ENCODE measurements at places on chromosomes 5 and 9.

GRCh38 chr5:119063579-119064379 lies 7.1 kb upstream of the DMXL1 start:
- no peak for DNase-seq

- DNase-seq: no peak
These were observed 280.4 kb downstream of the MEF2C start for GRCh38 chr5:88602584-88602983.

- DNase-seq: no peak
These were observed 57.7 kb upstream of the CTSL start for GRCh38 chr9:87668222-87668621.

- no peak for DNase-seq
These were observed 34.7 kb downstream of the ADAMTSL2 start for GRCh38 chr9:133569121-133569785.

- no peak for DNase-seq
These were observed 22.7 kb upstream of the CATSPER3 start for GRCh38 chr5:134945041-134945440.

- DNase-seq: no peak
These were observed 9.1 kb downstream of the TYRP1 start for GRCh38 chr9:12702160-12702758.

GRCh38 chr5:62084391-62084790 lies 221.6 kb upstream of the KIF2A start:
- no peak for DNase-seq

DNA sequence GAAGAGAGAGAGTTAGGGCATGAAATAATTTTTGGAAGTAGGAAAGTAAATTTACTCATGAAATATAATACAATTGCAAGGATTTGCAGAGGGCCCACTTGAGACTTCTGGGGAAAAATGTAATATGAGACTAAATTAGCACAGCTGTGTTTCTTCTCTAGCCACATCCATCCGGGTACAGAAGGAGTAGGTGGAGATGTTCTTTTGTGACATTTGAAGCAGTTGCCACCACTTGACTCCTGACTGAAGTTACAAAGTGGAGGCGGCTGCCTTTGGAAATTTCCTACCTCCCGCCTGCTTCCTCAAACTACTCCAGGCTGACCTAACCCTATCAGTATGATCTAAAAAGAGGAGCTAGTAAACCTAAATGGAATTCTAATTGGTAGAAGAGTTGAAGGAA lies 58.1 kb upstream of the SHISAL2B start:
- DNase-seq: no peak

- no peak for DNase-seq
These were observed 26.0 kb upstream of the GNA14 start for GRCh38 chr9:77673941-77674791.

DNA sequence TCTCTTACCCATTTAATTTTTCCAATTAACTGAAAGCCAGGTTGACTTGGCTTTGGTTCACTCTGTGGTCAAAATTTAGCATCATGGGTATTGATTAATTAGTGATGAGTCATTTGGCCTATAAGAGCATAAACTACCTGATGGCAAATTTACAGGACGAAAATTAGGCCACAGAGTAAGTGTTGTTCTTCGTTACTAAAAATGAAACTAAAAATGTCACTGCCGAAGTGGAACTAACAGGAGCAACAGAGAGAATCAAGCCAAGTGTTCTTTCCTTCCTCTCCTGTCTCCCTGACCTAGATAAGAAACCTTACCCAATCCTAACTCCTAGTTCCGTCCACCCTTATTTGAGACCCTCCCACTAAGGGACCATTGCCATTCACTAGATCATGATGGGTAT lies 176.9 kb downstream of the RAB3C start:
- peak; percentile 23 for DNase-seq

- no peak for DNase-seq
These were observed 345.9 kb upstream of the NUDT12 start for GRCh38 chr5:103908336-103909080.

- no peak for DNase-seq
These were observed 180.8 kb downstream of the CARTPT start for GRCh38 chr5:71899865-71900342.

DNA sequence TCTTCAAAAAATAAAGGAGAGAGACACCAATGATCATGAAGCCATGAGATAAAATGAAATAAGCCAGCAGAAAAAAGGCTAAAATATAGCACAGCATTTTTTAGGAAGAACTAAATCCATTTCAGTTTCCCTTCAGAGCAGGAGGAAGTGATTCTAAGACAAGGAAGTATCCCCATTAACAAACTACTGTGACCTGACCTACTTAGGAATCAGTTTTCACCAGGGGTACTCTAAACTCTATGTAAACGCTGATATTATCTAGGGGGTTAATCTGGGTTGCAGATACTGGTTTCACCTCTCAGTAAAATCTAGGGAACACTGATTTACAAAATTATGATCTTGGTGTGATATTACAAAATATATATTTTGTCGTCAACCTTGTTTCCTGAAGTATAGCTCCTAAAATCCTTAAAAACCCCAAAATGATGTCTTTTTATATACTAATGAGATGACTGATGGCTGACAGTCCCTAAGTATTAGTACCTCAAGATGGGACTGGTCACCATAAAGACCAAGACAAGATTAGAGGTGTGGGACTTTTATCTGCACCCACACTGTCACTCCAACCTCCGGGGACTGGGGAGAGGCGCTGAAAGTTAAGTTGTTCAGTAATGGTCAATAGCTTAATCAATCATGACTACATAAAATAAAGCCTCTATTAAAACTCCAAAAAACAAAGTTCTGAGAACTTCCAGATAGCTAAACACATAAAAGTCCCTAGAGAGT lies 2.9 kb upstream of the FNBP1 start:
- DNase-seq: no peak

DNA sequence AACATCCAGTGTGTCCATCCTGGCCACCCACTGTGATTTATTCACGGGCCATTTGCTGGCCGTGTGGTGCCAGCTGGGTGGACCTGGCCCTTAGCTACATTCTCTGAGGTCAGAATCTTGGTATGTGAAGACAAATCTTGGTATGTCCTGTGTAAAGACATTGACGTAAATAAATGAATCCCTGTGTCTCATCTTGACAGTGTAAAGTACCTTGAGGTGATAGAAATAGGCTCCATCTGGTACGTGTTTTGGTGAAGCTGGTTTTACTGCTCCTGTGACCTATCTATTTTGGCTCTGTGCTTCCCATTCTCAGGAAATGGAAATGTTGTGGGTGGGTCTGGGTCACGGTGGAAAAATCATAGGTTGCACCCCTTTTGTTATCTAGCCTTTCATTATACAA lies 245.4 kb upstream of the ANKH start:
- DNase-seq: no peak

GRCh38 chr5:68269820-68270219 lies 54.3 kb downstream of the PIK3R1 start:
- no peak for DNase-seq

GRCh38 chr5:72647806-72648205 lies 140.6 kb upstream of the ZNF366 start:
- no peak for DNase-seq

DNA sequence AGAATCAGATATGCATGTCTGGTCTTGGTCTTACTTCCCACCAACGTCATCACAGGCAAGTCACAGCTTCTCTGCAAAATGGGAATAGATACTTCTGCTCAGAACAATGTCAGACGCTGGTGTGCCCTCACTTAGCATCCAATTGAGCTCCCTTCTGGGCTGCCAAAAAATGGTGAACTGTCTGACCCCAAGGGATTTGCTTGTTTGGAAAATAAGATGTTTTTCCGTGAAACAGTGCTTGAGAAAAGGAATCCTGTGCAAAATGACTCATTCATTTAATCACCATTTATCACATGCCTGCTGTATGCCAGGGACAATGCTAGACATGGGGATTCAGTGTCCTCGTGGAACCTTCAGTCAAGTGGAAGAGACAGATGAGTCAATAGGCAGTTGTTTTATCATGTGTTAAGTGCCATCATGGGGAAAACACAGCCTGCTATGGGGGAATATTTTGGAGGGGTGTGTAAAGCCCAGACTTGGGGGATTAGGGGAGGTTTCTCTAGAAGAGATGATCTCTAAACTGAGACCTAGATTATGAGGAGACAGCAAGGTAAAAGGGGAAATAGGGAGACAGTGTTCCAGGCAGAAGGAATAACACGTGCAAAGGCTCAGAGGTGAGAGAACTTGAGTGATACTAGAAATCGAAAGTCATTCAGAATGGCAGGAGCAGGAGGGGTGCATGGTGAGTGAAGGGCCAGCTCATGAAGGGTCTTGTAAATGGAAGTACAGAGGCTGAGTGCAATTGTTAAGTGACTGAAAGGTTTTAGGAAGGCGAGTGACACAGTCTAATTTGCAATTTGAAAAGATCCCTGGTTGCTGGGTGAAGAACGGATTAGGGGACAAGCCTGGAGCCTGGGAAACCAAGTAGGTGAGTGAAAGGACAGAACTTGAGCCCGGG lies 3.9 kb downstream of the NIPAL4 start:
- no peak for DNase-seq

GRCh38 chr9:127224883-127225739 lies 39.5 kb upstream of the GARNL3 start:
- peak; percentile 89 for DNase-seq

GRCh38 chr9:32991897-32992594 lies 9.4 kb downstream of the APTX start:
- DNase-seq: no peak

Data from CD4-positive, alpha-beta memory T cell (primary cell).